ENCODE measurements at places on chromosomes 16 and 17.

GRCh38 chr17:2094891-2095535 lies 40.1 kb downstream of the HIC1 start:
- DNase-seq: no peak

GRCh38 chr17:78227455-78227916 lies 3.9 kb upstream of the TMEM235 start:
- no peak for DNase-seq

DNA sequence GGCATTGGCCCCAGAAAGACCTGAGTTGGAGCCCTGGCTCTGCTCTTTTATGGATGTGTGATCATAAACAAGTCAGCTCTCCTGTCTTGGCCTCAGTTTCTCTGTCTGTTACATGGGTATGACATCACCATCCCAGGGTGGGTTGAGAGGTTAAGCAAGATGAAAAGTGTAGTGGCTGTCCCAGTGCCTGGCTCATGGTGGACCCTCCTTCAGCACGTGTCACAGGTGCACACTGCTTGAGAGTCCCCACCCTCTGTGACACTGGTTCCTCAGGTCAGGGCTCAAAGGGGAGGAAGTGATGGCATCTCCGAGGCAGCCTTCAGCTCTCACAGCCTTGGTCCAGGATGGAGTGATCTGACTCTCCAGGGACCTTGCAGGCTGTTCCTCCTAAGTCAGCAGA lies 218.4 kb downstream of the HAPSTR1 start:
- DNase-seq: no peak

DNA sequence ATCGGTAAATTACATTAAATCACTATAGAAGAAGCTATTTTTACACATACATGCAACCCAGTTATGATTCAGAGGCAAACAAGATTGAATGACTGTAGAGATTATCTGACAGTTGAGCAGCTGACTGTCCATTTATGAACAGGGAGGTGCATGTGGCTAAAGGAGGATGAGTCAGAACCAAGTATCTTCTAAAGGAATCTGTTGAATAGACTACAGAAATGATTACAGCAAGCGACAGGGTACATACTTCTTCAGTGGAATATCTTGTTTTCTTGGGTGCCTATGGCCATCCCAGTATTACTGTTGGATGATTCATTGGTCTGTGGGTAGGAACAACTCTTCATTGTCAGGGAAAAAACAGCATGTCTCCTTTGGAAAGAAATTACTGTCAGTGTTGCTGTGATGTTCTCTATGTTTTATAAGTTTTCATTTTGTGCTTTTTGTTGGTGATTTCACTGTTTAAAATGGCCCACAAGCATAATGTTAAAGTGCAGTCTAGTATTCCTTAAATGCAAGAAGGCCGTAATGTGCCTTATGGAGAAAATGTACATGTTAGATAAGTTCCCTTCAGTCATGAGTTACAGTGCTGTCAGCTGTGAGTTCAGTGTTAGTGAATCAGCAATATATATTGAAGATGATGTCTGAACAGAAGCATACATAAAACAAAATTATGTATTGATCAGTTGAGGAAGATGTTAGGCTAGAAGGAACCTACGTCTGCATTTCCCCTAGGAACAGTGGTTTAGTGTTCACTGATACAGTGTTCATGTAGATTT lies 27.0 kb downstream of the CBFB start:
- no peak for DNase-seq

- no peak for DNase-seq
Measured at GRCh38 chr16:23949630-23950290, 114.0 kb downstream of the PRKCB start.

DNA sequence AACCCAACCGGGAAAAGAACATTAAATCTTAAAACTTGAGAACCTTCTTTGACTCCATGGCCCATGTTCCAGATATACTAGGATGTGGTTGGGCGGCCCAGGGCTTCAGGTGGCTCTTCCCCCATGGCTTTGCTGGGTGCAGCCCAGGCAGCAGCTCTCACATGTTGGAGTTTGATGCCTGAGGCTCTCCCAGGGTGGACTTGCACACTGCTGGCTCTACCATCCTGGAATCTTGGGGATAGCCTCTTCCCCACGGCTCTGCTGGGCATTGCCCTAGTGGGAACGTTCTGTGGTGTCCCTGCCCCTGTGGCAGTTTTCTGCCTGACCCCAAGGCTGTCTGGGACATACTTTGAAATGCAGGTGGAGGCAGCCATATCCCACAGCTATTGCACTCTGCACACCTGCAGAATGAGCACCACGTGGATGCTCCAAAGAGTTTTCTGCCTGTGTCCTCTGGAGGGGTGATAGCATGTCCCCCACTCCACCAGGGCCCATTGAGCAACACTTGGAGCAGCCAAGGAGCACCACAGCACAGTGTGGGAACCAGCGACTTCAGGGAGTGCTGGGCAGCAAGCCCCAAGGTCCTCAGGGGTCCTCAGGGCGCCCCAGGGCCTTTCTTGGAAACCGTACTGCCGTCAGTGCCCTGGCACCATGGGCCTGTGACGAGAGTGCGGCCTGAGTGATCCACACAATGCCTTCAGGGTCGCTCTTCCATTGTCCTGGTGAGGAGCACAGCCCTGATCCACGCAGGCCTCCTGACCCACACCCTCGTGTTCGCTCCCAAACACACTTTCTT lies 70.8 kb downstream of the GOSR1 start:
- DNase-seq: no peak

DNA sequence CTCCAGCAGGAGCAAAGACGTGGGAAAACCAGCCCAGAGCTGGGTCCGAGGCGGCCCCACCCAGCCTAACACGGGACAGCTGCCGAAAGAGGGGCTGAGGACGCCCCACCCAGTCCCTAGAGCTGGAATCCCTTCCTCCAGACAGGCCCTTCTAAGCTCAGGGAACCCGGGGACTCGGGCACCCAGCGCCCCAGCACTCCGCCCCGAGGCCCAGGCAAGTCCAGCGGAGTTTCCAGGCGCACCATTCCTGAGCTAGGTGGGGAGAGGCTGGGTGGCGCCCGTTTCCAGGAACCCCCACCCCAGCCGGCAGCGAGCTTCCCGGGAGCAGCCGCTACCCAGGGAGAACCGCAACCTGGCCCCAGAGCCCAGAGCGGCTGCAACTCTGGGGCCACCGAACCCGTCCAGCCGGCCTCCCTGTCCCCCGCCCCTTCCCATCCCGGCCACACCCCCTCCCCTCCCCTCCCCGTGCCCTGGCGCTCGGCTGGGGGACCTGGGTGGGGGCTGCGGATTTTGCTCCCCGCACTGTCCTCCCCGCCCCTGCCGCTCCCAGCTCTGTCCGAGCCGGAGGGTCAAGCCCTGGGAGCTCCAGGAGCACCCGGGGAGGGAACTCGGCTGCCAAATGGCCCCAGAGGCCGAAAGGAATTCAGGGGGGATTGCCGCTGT lies 536 bp downstream of the TMC6 start:
- no peak for DNase-seq

GRCh38 chr17:65035704-65036103 lies 20.8 kb downstream of the GNA13 start:
- DNase-seq: no peak

DNA sequence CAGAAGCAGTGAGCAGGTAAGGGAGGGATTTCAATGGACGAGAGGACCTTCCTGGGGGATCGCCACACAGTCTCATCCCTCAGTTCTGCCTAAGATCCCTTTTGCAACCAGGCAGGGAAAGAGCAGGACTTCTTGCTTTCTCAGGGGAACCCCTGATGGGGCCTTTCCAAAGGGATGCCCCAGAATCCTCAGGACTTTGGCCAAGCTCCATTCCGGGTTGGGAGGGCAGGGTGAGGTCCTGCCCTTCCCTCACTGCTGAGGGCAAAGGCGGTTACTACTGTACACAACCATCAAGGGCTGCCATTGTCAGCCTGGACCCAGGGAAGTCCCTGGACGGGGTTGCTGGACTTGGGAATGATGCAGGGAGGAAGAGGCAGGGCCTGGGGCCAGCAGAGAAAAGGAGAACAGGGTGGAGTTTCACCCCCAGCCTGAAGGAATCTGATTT lies 9.7 kb downstream of the PRR29 start:
- DNase-seq: no peak
